A673 (cell line): ENCODE measurements at places on chromosomes 2 and 18.

DNA sequence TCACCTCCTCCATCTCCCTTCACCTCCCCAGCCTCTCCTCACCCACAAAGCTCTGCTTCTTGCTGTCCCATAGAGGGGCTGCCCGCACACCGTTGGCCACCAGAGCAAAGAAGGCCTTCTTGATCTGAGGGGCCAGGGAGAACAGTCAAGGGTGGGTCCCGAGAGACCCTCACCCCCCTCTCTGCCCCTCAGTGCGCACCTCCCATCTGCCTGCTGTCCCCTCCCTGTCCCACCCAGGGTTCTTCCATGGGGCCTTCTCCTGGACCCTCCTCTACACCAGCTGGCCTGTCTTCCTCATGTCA is 3.2 kb downstream of the PRKAG3 start:
- no peak for DNase-seq
- no peaks in the 10 kb centered on the region for H3K36me3 ChIP-seq
- H3K4me1 ChIP-seq: no peaks in the 10 kb centered on the region
- H3K4me3 ChIP-seq: no peak overlapping the region
- H3K27me3 ChIP-seq: peaks cover 14% of the 10 kb centered on the region

- H3K27me3 ChIP-seq: no peaks in the 10 kb centered on the region
- no peak overlapping the region for H3K4me3 ChIP-seq
- peaks cover 30% of the 10 kb centered on the region for H3K36me3 ChIP-seq
- peaks cover 58% of the 10 kb centered on the region for H3K4me1 ChIP-seq
- peak overlapping the region; percentile 30 for H3K27ac ChIP-seq
Observed at GRCh38 chr2:66562304-66562685, 127.4 kb downstream of the MEIS1 start.

GRCh38 chr2:191486584-191487320 is 191.2 kb upstream of the NABP1 start:
- no peak overlapping the region for H3K27ac ChIP-seq
- no peak overlapping the region for H3K4me3 ChIP-seq
- H3K27me3 ChIP-seq: no peaks in the 10 kb centered on the region
- peak; percentile 87 for DNase-seq

GRCh38 chr2:202038471-202039277 is 5.0 kb downstream of the FZD7 start:
- H3K36me3 ChIP-seq: no peaks in the 10 kb centered on the region
- no peaks in the 10 kb centered on the region for H3K27me3 ChIP-seq
- H3K27ac ChIP-seq: no peak overlapping the region
- no peak overlapping the region for H3K4me3 ChIP-seq
- DNase-seq: no peak
- peaks cover 31% of the 10 kb centered on the region for H3K4me1 ChIP-seq

GRCh38 chr2:65620524-65620923 is 188.1 kb upstream of the SPRED2 start:
- H3K4me3 ChIP-seq: no peak overlapping the region
- peaks cover 9% of the 10 kb centered on the region for H3K4me1 ChIP-seq
- H3K36me3 ChIP-seq: no peaks in the 10 kb centered on the region
- peak; percentile 49 for DNase-seq

DNA sequence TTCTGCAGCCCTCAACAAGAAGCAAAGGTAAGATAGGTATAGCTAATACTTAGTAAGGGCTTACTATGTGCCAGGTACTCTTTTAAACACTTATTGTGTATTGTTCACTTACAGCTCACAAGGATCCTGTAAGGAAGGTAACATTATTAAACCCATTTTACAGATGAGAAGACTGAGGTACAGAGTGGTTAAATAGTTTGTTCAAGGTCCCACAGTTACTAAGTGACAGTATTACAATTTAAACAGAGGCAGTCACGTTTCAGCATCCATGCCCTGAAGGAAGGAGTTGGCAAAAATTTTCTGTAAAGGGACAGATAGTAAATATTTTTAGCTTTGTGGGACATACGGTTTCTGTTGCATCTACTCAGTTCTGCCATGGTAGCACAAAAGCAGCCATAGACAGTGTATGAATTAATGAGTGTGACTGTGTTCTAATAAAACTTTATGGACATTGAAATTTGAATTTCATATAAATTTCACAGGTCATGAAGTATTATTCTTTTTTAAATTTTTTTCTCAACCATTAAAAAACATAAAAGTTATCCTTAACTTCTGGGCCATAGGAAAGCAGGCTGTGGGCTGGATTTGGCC is 75.7 kb downstream of the LTBP1 start:
- H3K4me3 ChIP-seq: no peak overlapping the region
- peaks cover 27% of the 10 kb centered on the region for H3K4me1 ChIP-seq
- H3K27ac ChIP-seq: no peak overlapping the region
- H3K36me3 ChIP-seq: no peaks in the 10 kb centered on the region

GRCh38 chr2:54611830-54612545 is 111.5 kb upstream of the EML6 start:
- DNase-seq: no peak
- H3K27ac ChIP-seq: no peak overlapping the region
- peaks cover 12% of the 10 kb centered on the region for H3K36me3 ChIP-seq
- H3K4me3 ChIP-seq: no peak overlapping the region
- peaks cover 22% of the 10 kb centered on the region for H3K4me1 ChIP-seq

GRCh38 chr2:212294816-212295215 is 243.8 kb downstream of the ERBB4 start:
- no peak for DNase-seq
- no peaks in the 10 kb centered on the region for H3K27me3 ChIP-seq
- no peak overlapping the region for H3K4me3 ChIP-seq
- peaks cover 5% of the 10 kb centered on the region for H3K4me1 ChIP-seq
- no peaks in the 10 kb centered on the region for H3K36me3 ChIP-seq
- no peak overlapping the region for H3K27ac ChIP-seq

GRCh38 chr18:33034945-33035344 is 262.1 kb upstream of the KLHL14 start:
- H3K27me3 ChIP-seq: no peaks in the 10 kb centered on the region
- no peaks in the 10 kb centered on the region for H3K36me3 ChIP-seq
- DNase-seq: no peak
- no peaks in the 10 kb centered on the region for H3K4me1 ChIP-seq
- H3K27ac ChIP-seq: no peak overlapping the region
- H3K4me3 ChIP-seq: no peak overlapping the region
